ENCODE measurements at places on chromosomes 13 and 19.

- peak; percentile 40 for DNase-seq
Measured at GRCh38 chr13:97127842-97128241, 94.3 kb upstream of the MBNL2 start.

GRCh38 chr19:11045536-11045935 lies 43.7 kb upstream of the LDLR start:
- DNase-seq = no peak

GRCh38 chr19:21610341-21610740 lies 104.9 kb downstream of the ZNF429 start:
- no peak for DNase-seq

- DNase-seq = no peak
Measured at GRCh38 chr19:955803-956765, 28.1 kb upstream of the WDR18 start.

GRCh38 chr13:26488236-26489003 lies 69.1 kb upstream of the WASF3 start:
- no peak for DNase-seq

- DNase-seq = peak; percentile 33
Measured at GRCh38 chr19:50556282-50557008, 11.8 kb downstream of the LRRC4B start.

DNA sequence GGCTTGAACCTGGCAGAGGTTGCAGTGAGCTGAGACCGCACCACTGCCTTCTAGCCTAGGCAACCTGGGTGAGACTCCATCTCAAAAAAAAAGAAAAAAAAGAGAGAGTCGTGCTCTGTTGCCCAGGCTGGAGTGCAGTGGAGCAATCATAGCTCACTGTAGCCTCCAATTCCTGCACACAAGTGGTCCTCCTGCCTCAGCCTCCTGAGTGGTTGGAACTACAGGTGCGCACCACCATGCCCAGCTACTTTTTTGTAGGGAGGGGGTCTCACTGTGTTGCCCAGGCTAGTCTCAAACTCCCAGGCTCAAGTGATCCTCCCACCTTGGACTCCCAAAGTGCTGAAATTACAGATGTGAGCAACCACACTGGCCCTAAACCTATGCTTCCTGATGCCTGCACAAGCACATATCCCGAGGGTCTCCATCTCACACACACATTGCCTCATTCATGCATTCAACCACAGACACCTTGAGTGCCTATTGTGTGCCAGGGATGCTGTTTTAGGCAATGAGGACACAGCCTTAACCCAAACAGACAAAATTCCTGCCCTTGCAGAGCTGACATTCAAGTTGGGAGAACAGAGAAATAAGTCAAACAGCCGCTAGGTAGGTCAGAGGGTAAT lies 2.2 kb downstream of the ANGPTL6 start:
- DNase-seq = no peak

GRCh38 chr19:55490478-55491432 lies 2.5 kb downstream of the SSC5D start:
- DNase-seq = no peak

DNA sequence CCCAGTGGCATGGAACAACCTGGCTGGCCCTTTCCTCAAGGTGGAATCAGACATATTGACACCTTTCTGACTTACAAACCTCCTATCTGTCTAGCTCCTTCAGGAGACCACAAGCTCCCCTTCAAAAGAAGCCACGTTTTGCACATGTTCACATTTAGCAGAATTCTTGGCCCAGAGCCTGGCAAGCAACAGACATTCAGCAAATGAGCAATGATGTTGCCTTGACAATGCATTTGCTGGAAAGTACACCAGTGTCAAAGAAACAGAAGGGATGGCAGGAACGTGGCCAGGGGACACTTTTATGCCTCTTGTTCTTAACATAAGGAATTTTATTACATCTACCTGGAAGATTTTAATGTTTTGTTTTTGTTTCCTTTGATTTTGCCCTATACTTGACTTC lies 85.5 kb upstream of the FGF14 start:
- no peak for DNase-seq

- DNase-seq = no peak
Measured at GRCh38 chr13:76622315-76623040, 263.7 kb downstream of the KCTD12 start.

DNA sequence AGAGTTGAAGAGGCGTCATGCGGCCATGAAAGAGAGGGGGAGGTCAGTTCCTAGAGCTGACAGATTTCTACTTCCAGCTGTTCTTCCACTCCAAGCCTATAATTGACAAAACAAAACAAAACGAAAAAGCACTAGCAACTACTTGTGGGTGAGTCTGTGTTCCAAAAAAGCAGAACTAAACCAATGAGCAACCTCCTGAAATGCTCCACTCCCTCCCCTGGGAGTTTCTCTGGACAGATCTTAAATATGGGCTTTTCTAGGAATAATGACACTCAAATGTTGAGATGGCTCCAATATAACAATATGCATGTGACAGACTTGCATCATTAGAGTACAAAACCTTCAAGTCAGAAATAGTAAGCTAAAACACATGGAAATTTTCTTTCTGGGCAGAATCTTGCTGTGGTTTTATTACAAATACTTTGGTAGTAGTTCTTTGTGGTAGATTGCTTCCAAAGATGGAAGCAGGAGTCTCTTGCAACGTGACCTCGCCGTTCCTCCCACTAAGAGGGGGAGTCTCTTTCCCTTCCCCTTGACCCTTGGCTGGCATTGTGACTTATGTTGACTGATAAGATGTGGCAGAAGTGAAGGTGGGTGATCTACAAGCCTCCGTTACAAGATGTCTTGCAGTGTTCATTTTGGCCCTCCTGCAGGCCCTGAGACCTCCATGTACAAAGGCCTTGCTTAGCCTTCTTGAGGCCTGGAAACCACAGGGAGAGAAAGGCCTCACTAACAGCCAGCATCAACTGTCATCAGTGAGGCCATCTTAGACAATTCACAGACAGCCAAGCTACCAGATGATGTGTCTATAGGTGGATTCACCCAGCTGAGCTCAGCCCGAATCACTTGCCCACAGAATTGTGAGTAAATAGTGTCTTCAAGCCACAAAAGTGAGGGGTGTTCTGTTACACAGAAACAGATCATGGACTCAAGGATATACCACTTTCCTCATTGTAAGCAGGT lies 173.1 kb upstream of the RFC3 start:
- no peak for DNase-seq

GRCh38 chr19:20661150-20661819 lies at the start of gene ZNF626:
TSS of gene ZNF626 (minus strand) at chr19:20661571. CDS start at chr19:20661446, 125 bp downstream.
- peak; percentile 93 for DNase-seq

- DNase-seq = no peak
Measured at GRCh38 chr13:100608906-100609305, 20.3 kb upstream of the GGACT start.

- no peak for DNase-seq
Measured at GRCh38 chr19:11705474-11705873, 33.3 kb downstream of the ZNF823 start.

DNA sequence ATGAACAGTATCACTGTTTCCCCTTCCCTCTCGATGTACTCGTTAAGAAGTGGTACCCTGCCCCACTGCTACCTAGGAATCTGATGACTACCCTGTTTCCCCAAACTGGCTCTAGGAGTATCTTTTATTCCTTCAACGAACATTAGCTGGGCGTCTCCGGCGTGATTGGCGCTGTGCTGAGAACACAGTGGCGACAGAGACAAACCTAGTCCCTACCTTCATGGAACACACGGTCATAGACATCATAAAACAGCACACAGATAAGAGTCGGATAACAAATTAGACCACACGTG lies 730 bp downstream of the SYMPK start:
- no peak for DNase-seq

GRCh38 chr13:114152831-114153371 lies 20.5 kb upstream of the RASA3 start:
- DNase-seq = no peak

DNA sequence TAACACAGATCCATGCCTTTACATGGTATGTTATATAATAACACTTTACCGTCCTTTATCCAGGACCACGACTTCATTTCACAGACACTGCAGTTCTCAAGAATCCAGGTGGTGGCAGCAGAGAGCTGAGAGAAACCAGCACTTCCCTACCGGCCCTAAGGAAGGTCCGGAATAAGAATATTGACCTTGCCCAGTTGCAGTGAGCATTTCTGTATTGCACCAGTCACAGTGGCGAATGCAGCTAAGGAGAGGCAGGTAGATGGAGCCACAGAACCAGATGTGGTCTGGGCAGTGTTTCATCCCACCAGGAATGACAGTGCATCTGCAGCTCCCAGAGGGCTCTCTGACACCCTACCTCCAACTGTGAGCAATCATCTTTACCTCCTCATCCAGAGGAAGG lies 44.6 kb downstream of the ZNF787 start:
- peak; percentile 48 for DNase-seq

DNA sequence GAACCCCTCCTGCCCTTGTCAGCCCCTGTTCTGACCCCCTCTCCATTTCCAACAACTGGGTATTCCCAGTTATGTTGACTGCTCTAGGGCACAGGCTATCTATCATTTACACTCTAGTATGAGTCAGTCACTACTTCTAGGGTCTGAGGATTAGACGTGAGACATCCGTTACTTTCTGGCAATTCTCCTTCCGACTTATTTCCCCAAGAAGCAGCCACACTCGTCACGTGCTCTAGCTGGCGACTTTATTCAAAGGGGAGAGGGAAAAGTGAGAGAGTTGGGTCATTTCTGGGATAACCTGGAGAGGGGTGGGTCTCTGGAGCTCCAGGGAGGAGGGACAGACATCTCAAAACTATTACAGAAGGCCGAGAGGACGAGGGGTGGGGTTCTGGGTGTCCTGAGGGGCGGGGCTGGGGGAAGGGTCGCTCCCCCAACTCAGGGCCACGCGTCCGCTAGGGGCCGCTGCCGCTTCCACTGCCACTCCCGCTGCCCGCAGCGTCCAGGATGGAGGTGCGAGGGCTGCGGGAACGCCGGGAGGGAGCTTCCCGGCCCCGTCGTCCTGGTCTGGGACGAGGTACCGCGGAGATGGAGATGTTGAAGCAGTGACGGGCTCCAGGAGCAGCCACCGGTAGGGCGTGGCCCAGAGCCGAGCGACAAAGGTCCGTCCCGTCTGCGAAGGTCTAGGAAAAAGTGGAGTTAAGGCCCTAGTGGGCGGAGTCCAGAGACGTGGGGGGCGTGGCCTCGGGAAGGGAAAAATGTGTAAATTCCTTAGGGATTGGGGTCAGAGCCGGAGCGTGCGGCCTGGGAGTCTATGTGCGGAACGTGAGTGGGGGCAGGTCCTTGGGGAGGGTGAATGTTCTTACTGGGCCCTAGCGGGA lies 8.9 kb downstream of the RTBDN start:
- DNase-seq = no peak

DNA sequence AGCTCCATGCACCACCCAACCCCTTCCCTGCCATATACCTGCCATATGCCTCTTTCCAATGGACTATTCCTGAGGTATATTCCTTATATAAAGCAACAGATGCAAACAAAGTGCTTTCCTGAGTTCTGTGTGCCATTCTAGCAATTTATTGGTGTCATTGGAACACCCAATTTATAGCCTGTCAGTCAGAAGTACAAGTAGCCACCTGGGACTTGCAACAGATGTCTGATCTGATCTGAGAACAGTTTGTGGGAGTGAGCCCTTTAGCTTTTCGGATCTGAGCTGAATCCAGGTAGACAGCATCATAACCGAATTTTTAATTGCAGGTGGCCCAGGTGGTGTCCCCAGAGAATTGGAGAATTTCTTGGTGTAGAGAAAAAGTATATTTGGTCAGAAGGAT lies 963 bp upstream of the FPR3 start:
- no peak for DNase-seq

- DNase-seq = peak; percentile 29
Measured at GRCh38 chr19:14112809-14113385, 4.7 kb downstream of the PRKACA start.

DNA sequence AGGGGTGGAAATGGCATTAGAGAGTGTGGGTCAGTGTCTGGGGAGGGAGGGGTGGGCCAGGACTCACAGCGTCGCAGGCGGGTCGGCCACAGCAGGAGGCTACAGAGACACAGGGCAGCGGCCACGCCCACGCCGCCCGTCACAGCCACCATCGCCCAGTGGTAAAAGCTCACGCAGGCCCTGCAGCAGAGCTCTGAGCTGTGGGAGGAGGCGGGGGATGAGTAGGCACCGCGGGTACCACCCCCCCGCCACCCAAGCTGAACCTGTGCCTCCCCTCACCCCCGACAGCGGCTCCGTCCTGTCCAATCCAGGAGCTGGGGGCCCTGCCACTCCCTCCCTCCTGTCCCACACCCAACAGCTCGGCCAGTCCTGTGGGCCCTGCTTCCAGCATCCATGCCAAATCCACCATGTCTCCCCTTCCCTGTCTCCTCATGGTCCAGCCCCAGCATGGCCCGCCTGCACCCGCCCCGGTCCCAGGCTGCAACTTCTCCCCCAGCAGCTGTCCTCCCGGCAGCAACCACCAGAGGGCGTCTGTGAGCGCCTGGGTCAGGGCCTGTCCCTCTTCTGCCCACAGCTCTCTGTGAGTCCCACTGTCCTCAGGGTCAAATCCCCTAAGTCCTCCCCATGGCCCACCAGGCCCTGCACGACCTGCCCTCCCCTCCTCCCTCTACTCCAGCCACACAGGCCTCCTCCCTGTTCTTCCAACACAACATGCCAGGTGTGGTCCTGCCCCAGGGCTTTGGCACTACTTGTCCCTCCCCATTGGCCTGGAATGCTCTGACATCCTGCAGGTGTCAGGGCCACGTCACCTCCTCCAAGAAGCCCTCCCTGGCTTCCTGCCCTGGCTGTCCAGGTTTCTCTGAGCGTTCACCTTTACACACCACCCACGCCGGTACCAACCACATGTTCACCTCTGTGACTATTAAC lies 6.0 kb downstream of the TEKTIP1 start:
- DNase-seq = peak; percentile 35

DNA sequence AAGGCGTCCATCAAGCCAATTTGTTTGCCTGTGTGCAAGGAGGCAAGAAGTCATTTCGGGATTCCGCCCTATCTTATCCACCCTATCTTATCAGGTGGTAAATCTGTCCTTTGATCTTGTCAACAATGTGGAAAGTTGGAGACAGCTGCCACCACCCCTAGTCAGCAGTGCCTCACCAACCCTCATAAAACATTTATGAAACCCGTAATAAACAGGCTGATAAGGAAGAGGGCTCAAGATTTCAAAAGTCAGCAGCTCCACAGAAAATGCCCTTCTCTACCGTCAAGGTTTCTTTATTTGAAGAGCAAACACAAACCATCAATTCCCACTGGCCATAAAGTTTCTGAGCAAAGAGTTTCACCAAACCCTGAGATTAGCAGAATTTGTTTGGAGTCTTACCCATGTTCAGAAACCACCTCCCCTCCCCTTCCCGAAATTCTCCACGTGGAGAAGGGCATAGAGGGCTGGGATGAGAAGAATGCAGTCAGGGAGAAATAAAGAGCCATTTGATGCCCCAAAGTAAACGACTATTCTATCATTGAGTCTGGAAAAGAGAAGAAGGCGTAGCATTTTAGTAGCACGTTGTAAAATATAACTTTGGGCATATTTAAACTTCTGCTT lies 196.0 kb upstream of the GPR12 start:
- no peak for DNase-seq

- DNase-seq = no peak
Measured at GRCh38 chr19:35165200-35166058, 10.9 kb downstream of the FXYD5 start.

DNA sequence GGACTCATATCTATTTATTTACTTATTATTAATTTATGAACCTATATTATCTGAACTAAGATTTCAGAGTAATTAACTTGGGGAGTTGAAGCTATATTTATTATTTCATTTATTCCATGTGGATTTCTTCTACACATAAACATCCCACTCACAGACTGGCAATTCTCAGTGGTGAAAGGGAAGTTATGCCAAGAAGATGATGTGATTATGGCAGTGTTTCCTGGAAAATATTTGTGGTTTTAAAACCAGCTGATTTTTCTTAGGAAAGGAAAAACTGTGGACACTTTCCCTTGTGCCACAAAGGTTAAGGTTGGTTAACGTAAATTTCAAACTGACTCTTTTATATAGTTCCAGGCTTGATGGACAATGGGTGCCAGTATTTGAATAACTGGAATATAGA lies 513.1 kb downstream of the SLITRK6 start:
- DNase-seq = no peak

GRCh38 chr19:17467471-17468301 lies 2.6 kb upstream of the SLC27A1 start:
- DNase-seq = no peak

Measured in HepG2 (cell line).